ENCODE measurements at places on chromosomes 13 and 19. TPM values are rescaled to one million over a fixed set of nuclear protein-coding genes. Genes with fewer than 3 reads are reported as not detected.

DNA sequence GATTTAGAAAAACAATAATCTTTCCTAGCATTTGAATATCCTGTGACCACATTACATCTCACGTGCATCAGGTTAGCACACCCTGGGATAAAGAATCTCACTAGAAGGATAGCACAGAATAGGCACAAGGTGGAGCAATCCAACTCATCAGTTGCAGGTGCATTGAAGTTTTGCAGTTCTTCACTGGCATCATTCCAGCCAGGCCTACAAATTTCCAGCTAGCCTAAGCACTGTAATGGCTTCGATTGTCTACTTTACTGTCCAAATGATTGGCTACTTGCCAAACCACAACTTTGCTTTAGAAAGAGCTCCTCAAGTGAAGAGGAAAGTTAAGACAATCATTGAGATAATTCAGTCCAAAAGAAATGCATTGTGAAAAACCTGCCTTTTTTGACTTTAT lies 89.5 kb downstream of the SPRY2 start:
- DNase-seq: no peak

DNA sequence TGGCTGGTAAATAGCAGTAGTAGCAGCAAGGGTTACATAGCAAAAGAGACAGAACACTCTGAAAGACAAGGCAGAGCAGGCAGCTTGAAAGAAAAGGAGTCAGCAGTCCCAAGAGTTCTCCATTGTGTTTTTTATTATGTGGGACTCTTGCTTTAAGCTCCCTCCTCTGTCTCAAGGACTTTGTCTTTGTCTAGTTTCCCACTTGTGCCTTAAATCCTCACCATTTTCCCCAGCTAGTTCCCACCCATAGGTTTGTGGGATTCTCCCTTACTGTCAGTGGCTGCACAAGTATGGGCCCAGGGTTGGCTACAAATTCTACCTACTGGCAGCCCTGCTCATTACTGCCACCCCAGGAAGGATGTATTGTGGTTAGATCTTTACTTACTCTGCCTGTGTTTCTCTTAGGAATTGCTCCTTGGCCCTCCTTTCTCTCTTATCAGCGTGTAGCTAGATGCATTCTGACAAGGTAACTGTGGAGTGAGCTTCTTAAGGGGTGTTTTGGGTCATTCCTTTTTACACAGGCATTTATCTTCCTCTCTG lies 413.4 kb upstream of the PCDH9 start:
- DNase-seq: no peak

DNA sequence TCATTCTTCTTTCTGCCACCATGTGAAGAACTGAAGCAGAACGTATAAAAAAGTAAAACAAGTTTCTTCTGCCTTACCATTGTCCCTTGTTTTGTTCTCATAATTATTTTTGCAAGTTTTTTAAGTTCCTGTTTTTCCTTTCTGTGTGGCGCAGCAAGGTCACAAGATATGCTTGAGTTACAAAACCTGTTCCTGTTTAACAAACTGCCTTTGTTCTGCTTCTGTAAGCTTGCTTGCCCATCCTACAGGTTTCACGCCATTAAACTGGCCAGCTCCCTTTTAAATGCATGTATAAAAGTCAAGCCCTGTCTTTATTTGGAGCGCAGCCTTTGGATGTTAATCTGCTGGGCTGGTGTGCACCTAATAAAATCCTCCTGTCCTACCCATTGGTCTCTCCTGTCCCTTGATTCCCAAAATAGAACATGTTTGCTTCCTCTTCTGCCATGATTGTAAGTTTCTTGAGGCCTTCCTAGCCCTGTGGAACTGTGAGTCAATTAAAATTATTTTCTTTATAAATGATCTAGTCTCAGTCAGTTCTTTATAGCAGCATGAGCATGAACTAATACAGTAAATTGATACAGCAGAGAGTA lies 1115.4 kb downstream of the SLITRK1 start:
- DNase-seq: no peak

- no peak for DNase-seq
Measured at GRCh38 chr13:113466383-113466782, 13.1 kb upstream of the ADPRHL1 start.

DNA sequence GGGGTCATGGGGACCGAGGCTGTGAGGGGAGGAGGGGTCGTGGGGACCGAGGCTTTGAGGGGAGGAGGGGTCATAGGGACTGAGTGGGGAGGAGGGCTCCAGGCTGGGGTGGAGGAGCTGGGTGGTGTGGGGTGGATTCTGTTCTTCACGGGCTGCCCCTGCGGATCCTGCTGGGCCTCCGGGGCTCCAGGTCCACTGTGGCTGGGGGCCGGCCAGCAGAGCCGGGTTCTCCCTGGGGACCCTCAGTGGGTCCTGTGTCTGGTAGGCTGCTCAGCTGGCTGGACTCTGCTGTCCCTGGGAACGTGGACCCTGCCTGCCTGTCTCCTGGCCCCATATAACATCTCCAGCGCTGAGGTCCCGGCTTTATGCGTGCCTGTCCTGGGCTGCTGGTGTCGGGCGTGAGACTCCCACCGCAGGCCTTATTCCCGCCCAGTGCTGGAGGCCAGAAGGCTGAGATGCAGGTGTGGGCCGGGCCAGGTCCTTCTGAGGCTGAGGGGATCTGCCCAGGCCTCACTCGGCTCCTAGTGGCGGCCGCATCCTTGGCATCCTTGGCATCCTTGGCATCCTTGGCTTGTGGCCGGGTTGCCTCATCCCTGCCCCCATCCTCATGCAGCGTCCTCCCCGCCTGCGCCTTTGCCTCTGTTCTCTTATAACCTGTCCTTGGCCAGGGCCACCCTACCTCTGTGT lies 19.8 kb upstream of the GNA15 start:
- no peak for DNase-seq

- no peak for DNase-seq
Measured at GRCh38 chr13:41648314-41648935, 191.1 kb downstream of the RGCC start.

The CYP2A7 gene
- 0.55 TPM for polyA plus RNA-seq

The AXL gene
- polyA plus RNA-seq: 31.7 TPM

Measured in left renal cortex interstitium (tissue), 4 donors.